Smooth muscle cell of the umbilical artery (primary cell): ENCODE measurements at places on chromosomes 1 and 21. TPM values are rescaled to one million over a fixed set of nuclear protein-coding genes. Genes with fewer than 3 reads are reported as not detected.

Gene EXO1
- total RNA-seq, result 2.4 and 7.9 TPM in 2 replicates

Gene AVPR1B
- not detected in 2 replicates for total RNA-seq

Gene TDRD10
- not detected in 2 replicates for total RNA-seq

Gene SHISAL2A
- not detected in 2 replicates for total RNA-seq

Gene FCRL6
- not detected in 2 replicates for total RNA-seq

Gene LINGO4
- total RNA-seq, result not detected in 2 replicates

Gene DFFB
- total RNA-seq, result 9.2 and 10.5 TPM in 2 replicates

Gene HAPLN2
- total RNA-seq, result 0.14 TPM in 1 of 2 replicates, not detected in the other

Gene CCT8
- total RNA-seq, result 215 and 270 TPM in 2 replicates

Gene LRRC38
- not detected in 2 replicates for total RNA-seq

Gene SPRR2A
- not detected in 2 replicates for total RNA-seq

Gene LMOD1
- 10.1 and 27.0 TPM in 2 replicates for total RNA-seq

Gene TMPRSS3
- not detected in 2 replicates for total RNA-seq

Gene GLIS1
- total RNA-seq, result 0.37 and 2.7 TPM in 2 replicates

Gene RHOU
- total RNA-seq, result 2.8 and 11.0 TPM in 2 replicates

Gene ISG20L2
- total RNA-seq, result 7.7 and 9.5 TPM in 2 replicates

Gene AADACL4
- not detected in 2 replicates for total RNA-seq

Gene CPLANE2
- total RNA-seq, result 8.0 and 13.7 TPM in 2 replicates

Gene SRSF4
- total RNA-seq, result 28.8 and 44.5 TPM in 2 replicates

Gene PLEKHA6
- 0.05 and 0.30 TPM in 2 replicates for total RNA-seq

Gene ITGB2
- 0.28 TPM in 1 of 2 replicates, not detected in the other for total RNA-seq

Gene PDZK1IP1
- not detected in 2 replicates for total RNA-seq

Gene RXFP4
- total RNA-seq, result 0.30 TPM in 1 of 2 replicates, not detected in the other

Gene TRIM45
- 2.4 and 5.3 TPM in 2 replicates for total RNA-seq

Gene TENT5C
- total RNA-seq, result 3.4 and 3.6 TPM in 2 replicates

Gene NT5C1A
- not detected in 2 replicates for total RNA-seq

Gene MUTYH
- 12.5 and 14.2 TPM in 2 replicates for total RNA-seq

Gene RAVER2
- 2.4 and 3.5 TPM in 2 replicates for total RNA-seq

Gene HCN3
- 0.69 and 1.2 TPM in 2 replicates for total RNA-seq

Gene FTCD
- total RNA-seq, result 0.30 and 0.51 TPM in 2 replicates

Gene SHE
- total RNA-seq, result under 0.01 and 0.05 TPM in 2 replicates

Gene DMBX1
- not detected in 2 replicates for total RNA-seq

Gene C1orf210
- not detected in 2 replicates for total RNA-seq

Gene ZNF683
- not detected in 2 replicates for total RNA-seq

Gene BRINP2
- total RNA-seq, result under 0.01 and 0.05 TPM in 2 replicates

Gene SLC25A24
- total RNA-seq, result 62.4 and 78.0 TPM in 2 replicates

Gene IL6R
- 0.30 and 1.1 TPM in 2 replicates for total RNA-seq

Gene CRYAA
- not detected in 2 replicates for total RNA-seq

Gene LCE2A
- total RNA-seq, result not detected in 2 replicates

Gene ADAMTS5
- 0.37 and 4.5 TPM in 2 replicates for total RNA-seq

Gene SLC5A9
- not detected in 2 replicates for total RNA-seq

Gene BTBD8
- 3.9 and 7.7 TPM in 2 replicates for total RNA-seq

Gene SLAMF6
- not detected in 2 replicates for total RNA-seq

Gene DCST1
- not detected in 2 replicates for total RNA-seq

Gene PIGR
- not detected in 2 replicates for total RNA-seq

Gene RPTN
- total RNA-seq, result not detected in 2 replicates
